ENCODE measurements at places on chromosomes 5 and 9.
A peak's percentile ranks its signal among the peaks of the same experiment; 100 is the strongest.

GRCh38 chr9:37421914-37422288 is 595 bp upstream of the GRHPR start:
- DNase-seq: no peak

DNA sequence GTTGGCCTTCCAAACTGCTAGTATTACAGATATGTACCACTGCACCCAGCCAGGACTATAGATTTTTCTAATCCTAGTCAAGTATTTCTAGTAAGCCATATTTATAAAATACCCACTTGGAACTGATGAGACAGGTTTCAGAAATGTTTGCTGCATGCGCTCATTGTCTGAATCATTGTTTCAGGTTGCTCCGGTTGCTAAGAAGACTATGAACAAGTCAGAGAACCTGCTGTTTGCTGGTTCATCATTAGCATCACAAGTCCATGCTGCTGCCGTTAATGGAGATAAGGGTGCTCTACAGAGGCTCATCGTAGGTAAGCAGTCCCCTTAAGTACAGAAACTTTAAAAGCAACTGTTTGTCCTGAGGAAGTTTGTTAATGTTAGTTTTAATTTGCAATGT is 5.3 kb downstream of the INVS start:
- no peak for DNase-seq

DNA sequence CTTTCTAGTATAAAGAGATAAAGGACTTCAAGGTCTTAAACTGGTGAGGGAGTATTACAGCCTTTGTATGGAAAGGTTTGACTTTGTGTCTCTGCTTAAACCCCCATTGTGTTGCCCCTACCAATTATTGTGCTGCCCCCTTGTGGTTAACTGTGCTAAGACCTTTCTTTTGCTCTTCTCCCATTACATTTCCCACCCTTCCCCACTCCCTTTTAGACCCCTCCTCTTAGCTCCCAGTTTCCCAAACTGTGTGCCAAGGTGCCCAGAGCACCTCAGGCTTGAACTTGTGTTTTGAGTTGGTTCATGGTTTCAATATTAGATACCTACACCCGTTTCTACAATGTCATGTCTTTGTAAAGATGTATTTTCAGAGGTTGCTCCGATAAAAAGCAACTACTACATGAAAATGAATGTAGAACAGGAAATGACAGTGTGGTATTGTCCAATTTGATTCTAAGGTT is 2.9 kb downstream of the JAK2 start:
- peak; percentile 35 for DNase-seq

DNA sequence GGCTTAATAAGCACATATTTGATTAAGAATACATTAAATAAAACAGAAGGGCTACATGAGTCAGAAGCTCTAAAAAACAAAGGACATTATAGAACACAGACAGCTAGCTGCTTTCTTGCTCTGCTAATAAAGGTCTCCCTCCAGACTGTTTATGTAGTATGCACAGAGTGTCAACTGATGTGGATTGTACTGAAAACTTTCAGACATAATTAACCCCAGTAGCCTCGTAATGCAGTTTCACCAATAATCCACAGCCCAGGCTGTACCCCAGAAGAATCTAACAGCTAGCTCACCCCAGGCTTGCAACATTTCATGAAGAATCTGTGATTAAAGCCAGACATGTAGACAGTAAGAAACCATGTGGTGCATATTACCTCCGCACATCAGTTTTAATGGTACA is 30.8 kb downstream of the FGF10 start:
- no peak for DNase-seq

Data from CD4-positive, alpha-beta T cell treated with Interleukin-4 for 1 hour (primary cell).